ENCODE measurements at places on chromosomes 7 and 10.
A peak's percentile ranks its signal among the peaks of the same experiment; 100 is the strongest.

DNA sequence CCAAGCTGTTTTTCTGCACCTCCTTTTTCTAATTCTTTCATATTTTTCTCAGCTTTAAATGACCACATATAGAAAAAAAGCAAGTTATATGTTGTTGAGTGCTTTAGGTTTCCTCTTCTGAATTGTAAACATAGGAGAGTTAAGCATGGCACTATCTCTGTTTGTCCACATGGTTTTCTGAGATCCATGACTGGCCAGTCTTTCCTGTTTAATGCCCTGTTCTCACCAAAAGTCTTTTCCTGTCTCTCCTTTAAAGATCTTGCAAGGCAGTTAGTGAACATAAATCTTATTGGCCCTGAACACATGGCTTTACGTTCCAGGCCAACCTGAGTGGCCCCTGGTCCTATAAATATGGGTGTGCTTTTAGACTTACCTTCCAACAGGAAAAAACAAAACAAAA, 19.4 kb downstream of the TRPV5 start:
- DNase-seq: no peak

- no peak for DNase-seq
These were observed 8.6 kb upstream of the TAS2R60 start for GRCh38 chr7:143434660-143435059.

DNA sequence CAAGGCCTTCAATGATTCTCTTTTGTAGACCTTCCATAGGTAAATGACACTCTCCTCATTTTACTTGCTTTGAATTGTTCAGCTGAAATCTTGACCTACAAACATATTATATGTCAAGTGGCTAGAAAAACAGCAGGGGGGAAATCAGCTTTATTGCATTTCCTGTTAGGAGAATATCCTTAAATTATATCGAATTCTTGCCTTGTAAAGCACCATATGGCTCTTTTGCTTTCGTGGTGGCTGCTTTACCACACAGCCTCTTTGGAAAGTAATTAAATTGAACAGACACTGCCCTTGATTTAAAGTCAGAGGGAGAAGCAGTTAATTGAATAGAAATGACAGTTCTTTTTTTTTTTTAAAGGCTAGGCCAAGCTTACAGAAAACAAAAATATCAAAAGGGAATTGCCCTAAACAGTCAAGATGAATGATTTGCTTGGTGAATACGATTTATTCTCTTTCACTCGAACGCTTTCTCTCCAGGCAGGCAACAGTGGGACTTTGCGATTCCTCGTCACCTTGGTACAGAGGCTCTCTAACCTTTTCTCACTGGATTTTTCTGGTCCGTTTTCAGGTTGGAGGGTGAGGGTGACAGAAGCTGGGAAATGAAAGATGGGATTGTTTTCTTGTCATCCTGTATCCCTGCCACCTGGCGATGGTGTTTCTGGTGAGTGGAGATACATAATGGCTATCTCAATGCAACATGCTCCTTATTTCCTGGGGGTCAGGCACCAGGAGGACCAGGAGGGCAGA, 126.0 kb downstream of the GATA3 start:
- DNase-seq: no peak

GRCh38 chr10:129055986-129056385, 411.1 kb upstream of the MGMT start:
- DNase-seq: no peak

GRCh38 chr10:10094691-10095090, 923.0 kb upstream of the CELF2 start:
- DNase-seq: no peak

DNA sequence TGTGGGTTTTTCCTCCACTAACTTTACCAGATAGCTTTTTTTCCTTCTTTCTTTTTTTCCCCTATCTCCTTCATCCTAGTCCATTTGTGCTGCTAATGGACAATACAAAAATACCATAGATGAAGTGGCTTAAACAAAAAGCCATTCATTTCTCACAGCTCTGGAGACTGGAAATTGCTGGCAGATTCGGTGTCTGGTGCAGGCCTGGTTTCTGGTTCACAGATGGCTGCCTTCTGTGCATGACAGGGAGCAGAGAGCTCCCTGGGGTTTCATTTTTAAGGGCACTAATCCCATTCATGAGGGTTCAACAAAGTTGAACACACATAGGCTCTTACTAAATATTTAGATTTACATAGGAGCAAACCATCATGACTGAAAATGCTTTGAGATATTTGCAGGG, 467.4 kb downstream of the TYW1 start:
- no peak for DNase-seq

DNA sequence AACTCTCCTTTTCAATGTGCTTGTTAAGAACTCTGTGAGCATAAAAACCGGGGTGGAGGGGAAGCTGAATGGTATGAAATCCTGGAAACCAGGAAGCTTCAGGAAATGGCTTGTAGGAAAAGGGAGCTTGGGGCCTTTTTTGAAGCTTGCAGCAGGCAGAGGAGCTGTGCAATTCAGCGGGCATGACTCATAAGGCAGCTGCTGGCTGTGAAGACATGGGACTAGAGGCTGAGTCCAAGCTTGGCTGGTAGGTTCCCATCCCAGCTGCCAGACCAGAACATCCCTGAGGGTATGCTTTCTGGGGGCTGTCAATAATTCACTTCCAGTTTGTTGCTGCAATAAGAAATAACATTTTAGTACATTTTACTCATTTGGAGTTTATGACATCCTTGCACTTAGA, 36.8 kb upstream of the CDC14C start:
- no peak for DNase-seq

- DNase-seq: no peak
These were observed 56.0 kb downstream of the UBE2H start for GRCh38 chr7:129896568-129897382.

- DNase-seq: no peak
These were observed 66.9 kb downstream of the GATA3 start for GRCh38 chr10:8121201-8121890.

GRCh38 chr7:92835261-92835850, 1.0 kb downstream of the CDK6 start:
- DNase-seq: peak; percentile 78

DNA sequence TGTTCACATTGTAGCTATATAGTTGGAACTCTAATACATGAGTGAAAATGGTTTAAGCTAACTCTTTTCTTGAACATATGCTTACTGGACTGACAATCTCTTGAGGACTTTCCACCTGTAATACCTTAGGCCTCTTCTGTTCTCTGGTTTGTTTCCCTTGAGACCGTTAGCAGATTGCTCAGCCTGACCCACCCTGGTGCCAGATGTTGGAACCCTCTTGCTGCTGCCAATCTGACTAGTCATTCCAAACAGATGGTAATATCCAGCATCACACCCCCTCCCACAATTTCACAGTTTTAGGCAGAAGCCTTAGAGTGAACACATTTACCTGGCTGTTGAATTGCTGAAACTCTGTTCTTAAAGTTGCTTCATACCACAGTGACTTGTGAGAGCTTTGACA, 18.7 kb downstream of the CALD1 start:
- no peak for DNase-seq

GRCh38 chr7:128880791-128881457, 18.3 kb downstream of the ATP6V1F start:
- DNase-seq: no peak

- DNase-seq: no peak
These were observed 399.8 kb upstream of the NFE2L3 start for GRCh38 chr7:25752154-25752553.

DNA sequence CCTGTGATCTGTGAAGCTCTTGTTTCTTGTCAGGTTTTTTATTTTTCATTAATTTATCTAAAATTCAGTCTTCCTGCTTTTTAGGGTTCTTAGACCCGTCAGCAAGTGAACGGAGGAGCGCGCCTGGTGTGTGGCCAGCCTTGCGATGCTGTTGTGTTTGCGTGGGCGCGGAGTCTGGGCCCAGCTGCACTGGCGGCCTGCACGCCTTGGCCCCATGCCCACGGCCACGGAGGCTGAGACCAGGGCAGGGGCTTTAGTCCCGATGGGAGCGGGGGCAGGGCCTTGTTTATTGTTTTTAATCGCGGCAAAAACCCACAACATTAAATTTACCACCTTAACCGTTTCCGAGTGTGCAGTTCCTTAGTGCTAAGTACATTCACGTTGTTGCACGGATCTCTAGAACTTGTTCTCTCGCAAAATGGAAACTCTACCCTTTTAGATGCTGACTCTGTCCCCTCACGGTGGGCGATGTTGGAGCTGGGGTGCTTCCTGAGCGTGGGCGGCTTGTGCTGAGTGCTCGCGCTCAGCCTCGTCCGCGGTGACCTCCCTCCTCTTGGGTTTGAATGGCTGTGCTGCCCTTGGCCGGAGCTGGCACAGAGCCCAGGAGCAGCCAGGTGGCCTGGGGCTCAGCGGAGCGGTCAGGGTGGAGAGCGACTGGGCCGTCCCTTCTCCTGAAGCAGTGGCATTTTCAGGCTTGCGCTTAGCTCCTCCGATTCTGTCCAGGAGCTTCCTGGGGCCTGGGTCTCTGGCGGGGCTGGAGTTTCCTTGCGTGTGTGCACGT, 69.1 kb downstream of the INPP5A start:
- no peak for DNase-seq

DNA sequence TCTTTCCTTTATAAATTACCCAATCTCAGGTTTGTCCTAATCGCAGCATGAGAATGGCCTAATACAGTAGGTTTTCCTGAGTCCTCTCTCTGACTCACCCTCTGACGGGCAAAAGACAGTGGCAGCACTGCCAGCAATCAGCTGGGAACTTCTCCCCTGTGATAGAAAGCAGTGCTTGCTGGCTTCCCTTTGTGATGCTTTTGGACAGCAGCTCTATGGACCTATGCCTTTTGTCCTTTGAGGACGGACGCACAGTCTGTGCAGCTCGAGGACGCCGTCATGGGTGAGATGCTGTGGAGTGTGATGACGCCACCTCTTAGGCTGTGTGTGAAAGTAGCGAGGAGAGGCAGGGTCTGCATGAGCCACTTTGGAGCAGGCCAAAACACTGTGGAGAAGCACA, 68.8 kb downstream of the KIAA1217 start:
- DNase-seq: no peak

- no peak for DNase-seq
These were observed 59.1 kb upstream of the ZNF32 start for GRCh38 chr10:43707770-43708169.

DNA sequence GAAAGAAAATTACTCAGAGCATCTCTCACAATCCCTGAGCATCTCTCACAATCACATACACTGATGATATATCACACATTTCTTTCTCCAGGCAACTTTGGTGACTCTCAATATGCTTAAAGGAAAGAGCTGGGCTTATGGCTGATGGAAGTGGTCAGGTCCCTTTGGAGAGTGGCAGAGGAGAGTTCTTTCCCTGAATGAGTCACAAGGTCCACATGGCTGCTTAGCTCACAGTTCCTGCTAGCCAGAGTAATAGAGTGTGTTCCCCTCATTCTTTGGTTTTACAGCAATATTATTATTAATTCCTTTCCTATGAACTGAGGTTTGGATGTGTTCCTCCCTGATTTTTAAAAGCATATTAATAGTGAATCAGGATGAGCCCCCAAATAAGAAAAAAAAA, 287.4 kb downstream of the C7orf25 start:
- DNase-seq: no peak

DNA sequence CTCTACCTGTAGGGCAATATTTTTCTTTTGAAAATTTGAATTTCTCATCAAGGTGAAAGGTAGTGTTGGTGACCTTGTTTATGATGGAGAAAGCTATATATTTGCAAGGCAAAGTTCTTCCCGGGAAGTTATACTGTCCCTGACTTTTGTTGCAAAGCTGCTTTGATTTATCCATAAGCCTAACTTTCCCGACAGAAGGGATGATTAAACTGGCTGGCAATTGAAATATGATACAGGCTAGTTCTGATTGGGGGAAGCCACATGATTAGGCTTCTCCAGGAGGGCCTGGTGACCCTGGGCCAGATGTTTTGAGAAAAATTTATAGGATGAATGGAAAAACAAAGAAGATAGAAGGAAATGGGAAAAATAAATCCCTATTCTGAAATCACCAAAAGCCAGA, 215.5 kb downstream of the ACTR3B start:
- DNase-seq: no peak

DNA sequence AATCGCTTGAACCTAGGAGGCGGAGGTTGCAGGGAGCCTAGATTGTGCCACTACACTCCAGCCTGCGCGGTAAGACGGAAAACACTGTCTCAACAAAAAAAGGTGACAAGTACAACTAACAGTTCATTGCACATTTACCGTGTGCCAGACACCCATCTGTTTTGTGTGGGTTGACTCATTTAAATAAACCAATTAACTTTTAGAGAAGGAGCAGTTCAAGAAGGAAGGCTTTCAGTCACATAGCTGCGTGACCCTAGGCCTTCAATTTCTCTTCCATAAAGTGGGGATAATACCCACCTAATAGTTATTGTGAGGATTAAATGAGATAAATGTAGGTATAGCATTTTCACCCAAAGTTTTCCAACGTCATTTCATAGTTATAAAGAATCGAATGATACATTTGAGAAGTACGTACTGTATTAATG, 52.3 kb upstream of the KDM7A start:
- peak; percentile 71 for DNase-seq

- no peak for DNase-seq
These were observed 36.1 kb upstream of the CHST15 start for GRCh38 chr10:124129471-124129870.

DNA sequence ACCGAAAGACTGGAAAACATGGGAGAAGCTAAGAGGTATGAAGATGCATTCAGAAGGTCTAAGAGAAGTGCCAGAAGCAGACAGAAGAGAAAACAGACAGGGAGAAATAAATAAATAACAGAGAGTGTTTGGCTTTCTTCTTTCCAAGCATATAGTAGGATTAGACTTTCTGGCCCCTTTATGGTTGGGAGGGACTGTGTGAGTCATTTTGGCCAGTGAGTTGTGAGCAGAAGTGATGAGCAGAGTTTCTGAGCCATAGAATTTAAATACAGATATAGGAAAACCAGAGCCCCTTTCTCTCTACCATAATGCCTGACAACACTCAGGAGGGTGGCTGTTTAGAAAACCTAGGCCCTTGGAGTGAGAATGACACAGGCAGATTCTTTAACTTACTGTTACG, 171.0 kb downstream of the PPP1R17 start:
- DNase-seq: no peak

- no peak for DNase-seq
These were observed 6.2 kb upstream of the BTBD16 start for GRCh38 chr10:122264931-122265330.

GRCh38 chr10:87935290-87936141, 72.1 kb downstream of the PTEN start:
- DNase-seq: no peak

DNA sequence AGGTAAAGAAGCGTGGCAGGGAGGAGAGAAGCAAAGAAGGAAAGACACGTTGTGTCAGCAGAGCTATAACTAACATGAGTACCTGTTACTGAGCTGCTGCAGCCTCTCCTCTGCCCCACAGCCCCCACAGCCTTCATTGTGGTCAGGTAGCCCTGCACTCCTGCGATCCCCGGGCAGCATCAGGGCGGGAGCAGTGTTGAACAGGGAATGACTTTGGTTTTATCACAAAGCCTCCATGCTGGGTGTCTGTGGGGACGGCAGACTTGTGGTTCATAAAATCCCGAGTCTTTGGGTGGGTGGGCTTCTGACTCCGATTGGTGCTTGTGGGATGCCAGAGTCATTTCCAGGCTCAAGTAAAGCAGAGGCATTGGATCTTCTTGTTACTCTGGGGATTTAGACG, 14.8 kb upstream of the PRKAG2 start:
- no peak for DNase-seq

Data from B cell (primary cell).